Lower leg skin (tissue), 4 donors: ENCODE measurements at places on chromosomes 2 and 18.

- no peak for DNase-seq
Measured at GRCh38 chr18:4808891-4809290, 353.8 kb upstream of the DLGAP1 start.

- DNase-seq: no peak
Measured at GRCh38 chr2:39490586-39490985, 53.5 kb upstream of the MAP4K3 start.

- no peak for DNase-seq
Measured at GRCh38 chr2:157990173-157990572, 111.5 kb upstream of the UPP2 start.

GRCh38 chr2:229243890-229244560 is 27.1 kb downstream of the PID1 start:
- DNase-seq: no peak

DNA sequence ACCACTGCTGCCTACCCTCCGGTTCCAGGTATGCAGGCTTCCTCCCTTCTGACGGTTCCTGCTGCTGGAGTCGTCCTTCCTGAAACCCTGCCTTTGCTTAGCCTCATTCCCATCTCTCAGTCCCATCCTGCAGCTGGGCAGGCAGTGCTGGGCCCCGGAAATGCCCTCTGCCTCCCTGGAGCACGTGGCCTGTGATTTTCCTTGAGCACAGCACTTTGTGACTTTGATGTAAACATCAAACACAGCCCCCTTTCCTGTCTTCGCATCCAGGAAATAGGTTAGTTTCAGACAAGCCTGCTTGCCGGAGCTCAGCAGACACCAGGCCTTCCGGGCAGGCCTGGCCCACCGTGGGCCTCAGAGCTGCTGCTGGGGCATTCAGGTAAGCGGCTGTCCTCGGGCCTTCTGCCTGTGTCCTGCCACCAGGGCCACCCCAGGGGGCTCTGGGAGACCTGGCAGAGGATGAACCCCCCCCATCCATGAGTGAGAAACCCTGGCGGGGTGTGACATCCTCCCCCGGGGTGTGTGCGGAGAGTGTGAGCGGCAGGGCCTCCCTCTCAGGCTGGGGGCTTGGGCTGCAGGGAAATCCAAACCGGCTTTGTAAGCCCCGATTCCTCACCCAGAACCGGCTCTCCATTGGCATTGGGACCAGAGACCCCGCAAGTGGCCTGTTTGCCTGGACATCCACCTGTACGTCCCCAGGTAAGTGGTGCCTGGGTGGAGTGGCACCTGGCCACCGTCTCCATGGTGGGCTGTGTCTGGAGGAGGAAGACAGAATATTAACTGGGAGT is at the start of gene ZAP70:
Gene ZAP70 (plus strand): TSS at position 281 of the 788 bp plus-strand sequence. CDS start 10,461 bp downstream, outside the sequence.
- DNase-seq: no peak

GRCh38 chr2:140990416-140990815 is 1140.4 kb downstream of the LRP1B start:
- no peak for DNase-seq

- DNase-seq: no peak
Measured at GRCh38 chr2:223700221-223700620, 98.1 kb upstream of the SCG2 start.

- no peak for DNase-seq
Measured at GRCh38 chr2:18356676-18357075, 203.8 kb downstream of the RDH14 start.

GRCh38 chr2:158717366-158718195 is 77.5 kb upstream of the DAPL1 start:
- DNase-seq: peak; percentile 46

DNA sequence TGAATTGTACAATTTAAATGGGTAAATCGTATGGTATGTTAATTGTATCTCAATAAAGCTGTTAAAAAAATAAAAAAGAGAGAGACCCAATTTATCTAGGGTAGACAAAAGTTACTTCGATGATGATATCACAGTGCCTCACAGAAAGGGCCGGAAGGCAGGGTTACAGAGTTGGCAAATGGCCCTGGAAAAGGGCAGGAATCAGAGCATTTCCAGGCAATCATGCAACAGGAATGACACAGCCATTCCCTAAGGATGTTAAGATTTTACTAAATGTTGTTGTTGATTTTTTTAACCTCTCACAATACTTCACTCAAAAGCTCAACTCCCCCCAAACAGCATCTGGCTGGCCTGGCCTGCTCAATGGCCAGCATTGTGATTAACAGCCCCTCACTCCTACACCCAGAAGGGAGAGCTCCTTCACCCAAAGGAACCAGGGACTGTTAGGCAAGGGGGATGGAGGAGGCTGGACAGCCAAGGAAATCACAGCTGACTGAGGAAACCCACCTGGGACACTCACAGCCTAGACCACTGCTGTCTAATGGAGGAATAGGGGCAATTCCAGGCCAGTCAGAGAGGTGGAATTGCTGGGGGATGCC is 7.7 kb upstream of the SP100 start:
- DNase-seq: no peak

- DNase-seq: no peak
Measured at GRCh38 chr2:177316756-177317155, 52.2 kb upstream of the NFE2L2 start.

- DNase-seq: peak; percentile 56
Measured at GRCh38 chr2:23249348-23249747, 135.6 kb upstream of the KLHL29 start.

DNA sequence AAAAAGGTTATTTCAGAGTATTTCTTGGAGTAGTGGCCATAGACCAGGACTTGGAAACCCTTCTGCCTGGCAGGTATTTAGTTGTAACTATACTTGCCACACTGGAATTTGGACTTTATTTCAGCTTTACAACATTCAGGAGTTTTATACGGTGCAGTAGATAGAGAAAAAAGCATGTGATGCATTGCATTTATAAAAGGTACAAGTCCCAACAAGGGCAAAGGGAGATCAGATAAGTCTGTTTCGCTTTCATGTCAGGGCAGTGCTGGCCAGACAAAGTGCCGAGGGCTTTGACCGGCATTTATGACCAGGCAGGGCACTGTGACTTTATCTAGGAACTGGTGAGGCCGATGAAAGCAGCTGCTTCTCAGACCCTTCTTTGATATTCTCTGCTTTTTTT is 145.4 kb downstream of the RTN4 start:
- DNase-seq: no peak

- DNase-seq: no peak
Measured at GRCh38 chr2:175871331-175872004, 130.6 kb downstream of the LNPK start.

DNA sequence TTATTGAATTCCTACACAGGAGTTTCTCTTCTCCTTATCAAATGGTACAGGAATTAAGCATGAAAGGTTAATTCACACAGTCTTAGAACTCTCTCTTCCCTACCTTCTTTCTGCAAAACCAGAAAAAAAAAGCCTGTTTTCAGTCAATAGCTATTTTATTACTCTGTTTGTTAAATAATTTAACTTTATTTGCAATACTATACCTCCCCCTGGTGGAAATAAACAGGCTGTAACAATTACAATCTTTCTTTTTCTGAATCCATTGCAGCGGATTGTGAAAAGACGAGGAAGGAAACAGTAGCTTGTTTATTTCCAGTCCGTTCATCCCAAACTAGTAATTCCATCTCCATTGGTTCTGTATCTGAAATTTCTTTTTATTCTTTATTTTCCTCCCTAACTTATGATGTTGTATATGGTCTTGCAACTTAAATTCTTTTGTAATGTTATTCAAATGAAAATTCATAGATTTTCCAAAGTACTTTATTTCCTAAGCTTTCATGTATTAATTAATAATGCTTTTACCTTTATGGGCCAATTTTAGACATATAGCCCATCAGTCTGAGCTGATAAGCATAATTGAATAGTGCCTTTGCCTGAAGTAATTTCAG is 165.2 kb downstream of the SH3BP4 start:
- no peak for DNase-seq

DNA sequence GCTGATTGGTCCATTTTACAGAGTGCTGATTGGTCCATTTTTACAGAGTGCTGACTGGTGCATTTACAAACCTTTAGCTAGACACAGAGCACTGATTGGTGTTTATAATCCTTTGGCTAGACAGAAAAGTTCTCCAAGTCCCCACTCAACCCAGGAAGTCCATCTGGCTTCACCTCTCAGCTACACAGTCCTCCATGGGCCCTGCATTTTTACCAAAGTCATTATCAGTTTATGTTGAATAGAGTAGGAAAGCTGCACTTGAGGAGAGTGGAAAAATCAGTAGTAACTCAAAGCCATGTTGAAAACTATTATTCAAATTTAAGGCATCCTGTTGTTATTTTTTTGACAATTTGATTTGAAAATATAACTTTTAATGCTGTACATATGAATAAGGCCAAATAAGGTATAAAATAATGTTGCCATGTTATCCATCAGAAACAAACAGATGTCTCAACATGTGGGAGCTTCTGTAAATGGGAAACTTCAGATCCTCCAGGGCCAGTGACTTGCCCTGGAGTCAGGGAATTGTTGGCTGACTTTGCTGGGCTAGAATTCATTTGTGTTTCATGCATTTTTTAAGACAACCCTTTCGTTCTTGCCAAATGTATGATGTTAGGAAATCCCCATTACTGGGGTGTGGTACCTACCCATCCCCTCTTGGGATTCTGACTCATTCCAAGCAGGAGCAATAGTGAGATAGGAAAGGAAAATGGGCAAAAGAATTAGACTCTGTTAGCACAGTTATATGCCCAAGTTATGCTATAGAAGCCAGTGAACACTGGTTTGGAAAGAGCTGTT is 37.8 kb upstream of the CCDC195 start:
- DNase-seq: peak; percentile 31

DNA sequence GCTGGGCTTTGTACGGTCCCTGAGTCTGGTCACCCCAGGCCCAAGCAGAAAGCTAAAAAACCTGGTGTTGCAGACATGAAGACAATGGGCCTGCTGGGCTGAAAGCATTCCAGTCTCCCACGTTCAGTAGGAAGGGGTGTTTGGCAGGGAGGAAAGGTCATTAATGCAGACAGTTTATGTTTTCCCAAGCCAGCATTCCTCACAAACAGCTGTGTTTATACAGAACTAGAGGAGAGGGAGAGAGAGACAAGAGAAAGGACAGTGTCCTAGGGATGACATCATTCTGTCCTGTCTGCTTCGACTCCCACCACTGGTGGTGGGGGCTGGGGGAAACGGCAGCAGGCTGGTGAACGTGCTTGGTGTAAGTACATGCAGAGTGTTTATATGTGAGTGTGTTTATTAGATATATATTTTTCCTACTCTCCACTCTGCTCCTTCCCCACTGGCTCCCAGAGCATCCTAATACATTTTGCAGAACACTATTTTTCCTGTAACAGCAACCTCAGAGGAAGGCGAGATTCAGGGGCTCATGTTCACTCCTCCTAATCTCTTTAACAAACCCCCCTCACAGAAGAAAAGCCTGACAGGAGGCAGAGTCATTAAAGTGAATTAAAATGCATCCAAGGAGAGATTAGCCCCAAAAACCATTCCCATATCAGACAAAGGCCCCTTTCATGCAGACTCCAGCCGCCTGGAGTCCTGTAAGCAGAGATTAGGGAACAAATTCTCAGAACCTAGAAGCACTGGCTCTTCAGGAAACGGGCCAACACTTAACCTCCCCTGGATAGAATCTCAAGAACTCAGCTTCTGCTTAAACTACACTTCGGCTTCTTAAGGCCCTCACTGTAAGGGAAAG is 380.4 kb downstream of the TNS1 start:
- no peak for DNase-seq

DNA sequence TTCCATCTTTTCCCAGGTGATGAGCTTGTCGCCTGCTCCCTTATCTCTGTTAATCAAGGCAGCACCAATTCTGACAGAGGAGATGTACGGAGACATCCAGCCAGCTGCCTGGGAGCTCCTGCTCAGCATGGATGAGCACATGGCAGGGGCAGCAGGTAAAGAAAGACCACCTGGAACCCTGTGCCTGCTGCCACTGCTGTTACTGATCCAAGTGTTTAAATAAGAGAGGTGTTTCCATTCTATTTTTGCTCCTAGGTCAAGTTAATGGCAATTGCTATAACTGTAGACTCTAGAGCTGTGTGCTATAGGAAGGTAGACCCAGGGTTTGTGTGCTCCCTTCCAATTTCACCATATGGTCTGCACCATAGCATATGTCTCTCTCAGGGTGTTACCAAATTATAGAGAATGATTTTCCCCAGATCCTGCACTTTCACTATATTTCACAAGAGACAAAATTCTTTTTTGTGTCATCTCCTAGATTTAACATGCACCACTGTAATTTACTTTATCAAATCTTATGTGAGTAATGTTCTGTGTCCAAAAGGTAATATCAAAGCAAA is 88.6 kb upstream of the RPE start:
- DNase-seq: no peak

GRCh38 chr2:64937687-64938491 is 51.3 kb upstream of the SLC1A4 start:
- DNase-seq: no peak

DNA sequence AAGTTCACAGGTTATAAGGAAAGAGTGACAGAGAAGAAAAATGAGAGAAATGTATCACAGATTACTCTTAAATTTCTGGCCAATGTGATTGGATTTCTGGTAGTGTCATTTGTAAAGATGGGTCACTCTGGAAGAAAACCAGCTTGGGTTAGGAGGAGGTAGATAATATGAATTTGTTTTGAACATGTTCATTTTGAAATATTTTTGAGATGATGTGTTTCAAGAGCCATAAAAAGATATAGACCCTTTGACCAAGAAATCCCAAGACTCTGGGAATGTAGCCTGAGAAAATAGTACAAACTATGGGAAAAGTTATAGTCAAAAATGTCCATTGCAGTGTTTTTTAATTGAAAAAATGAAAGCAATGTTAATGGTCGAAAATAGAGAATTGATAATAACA is 70.7 kb downstream of the CALCRL start:
- DNase-seq: no peak

DNA sequence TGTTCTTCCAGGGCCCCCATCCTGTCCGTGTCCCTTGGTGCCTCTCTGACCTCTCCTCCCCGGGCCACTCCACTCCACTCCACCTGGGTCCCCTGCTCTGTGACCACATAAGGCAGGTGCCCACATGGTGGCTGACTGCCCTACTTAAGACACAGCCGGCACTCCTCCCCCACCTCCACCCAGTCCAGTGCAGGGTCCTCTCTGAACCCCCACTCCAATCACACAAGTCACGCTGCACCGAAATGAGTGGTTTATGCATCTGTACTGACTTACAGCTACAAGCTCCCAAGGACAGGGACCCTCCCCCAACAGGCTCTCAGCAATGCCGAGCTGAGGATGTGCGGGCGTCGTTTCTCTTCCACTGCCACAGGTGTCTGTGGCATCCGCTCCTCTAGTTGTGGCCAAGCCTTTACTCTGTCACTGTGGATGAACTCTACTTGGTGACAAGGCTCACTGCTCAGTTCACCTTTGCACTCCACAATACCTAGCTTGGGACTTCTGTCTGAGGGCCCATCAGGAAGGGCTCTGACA is 48.3 kb downstream of the TFCP2L1 start:
- DNase-seq: no peak

- DNase-seq: no peak
Measured at GRCh38 chr2:85131116-85131515, 2.1 kb upstream of the TCF7L1 start.
